Activated naive CD8-positive, alpha-beta T cell treated with anti-CD3 and anti-CD28 coated beads for 36 hours (primary cell): ENCODE measurements at places on chromosomes 7 and 10. TPM values are rescaled to one million over a fixed set of nuclear protein-coding genes. Genes with fewer than 3 reads are reported as not detected.

USP6NL gene
- total RNA-seq, result 5.6 TPM

AGBL3 gene
- 2.2 TPM for total RNA-seq

NRCAM gene
- total RNA-seq, result 3.9 TPM

HELLS gene
- 149 TPM for total RNA-seq

INSYN2A gene
- total RNA-seq, result not detected

- H3K27me3 ChIP-seq, result peaks cover 8% of the 10 kb centered on the region
- no peak for DNase-seq
- peak overlapping the region; percentile 27 for H3K27ac ChIP-seq
- H3K4me1 ChIP-seq, result no peaks in the 10 kb centered on the region
Observed at GRCh38 chr7:135771961-135772638, 23.5 kb upstream of the FAM180A start.

DNA sequence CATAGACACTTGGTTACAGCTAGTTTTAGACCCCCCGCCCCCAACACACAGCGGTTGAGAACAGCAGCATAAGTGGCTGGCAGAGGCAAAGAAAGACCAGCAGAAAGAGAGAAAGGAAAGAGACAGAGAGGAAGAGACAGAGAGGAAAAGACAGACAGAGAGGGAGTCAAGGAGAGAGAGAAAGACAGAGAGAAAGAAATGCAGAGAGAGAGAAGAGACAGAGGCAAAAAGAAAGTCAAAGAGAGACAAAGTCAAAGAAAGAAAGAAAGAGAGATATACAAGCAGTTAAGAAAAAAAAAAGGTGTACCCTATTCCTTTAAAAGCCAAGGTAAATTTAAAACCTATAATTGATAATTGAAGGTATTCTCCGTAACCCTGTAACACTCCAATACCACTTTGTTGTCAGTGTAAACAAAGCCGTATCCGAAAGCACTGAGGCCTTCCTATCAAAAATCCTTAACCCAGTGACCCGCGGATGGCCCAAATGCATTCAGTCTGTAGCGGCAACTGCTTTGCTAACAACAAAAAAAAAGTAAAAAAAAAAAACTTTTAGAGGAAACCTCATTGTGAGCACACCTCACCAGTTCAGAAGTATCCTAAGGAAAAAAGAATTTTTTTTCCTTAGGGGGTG, 11.9 kb upstream of the SLC12A9 start:
- H3K36me3 ChIP-seq, result peaks cover 1% of the 10 kb centered on the region
- no peak overlapping the region for H3K27ac ChIP-seq
- H3K27me3 ChIP-seq, result no peaks in the 10 kb centered on the region
- DNase-seq, result no peak
- peaks cover 6% of the 10 kb centered on the region for H3K4me1 ChIP-seq

GRCh38 chr7:105512415-105512814, 9.7 kb downstream of the PUS7 start:
- DNase-seq, result no peak
- peak overlapping the region; percentile 55 for H3K27ac ChIP-seq
- H3K4me1 ChIP-seq, result peaks cover 23% of the 10 kb centered on the region

GRCh38 chr7:92135052-92135889, 994 bp upstream of the CYP51A1 start:
- DNase-seq, result no peak
- peaks cover 26% of the 10 kb centered on the region for H3K4me1 ChIP-seq
- H3K27ac ChIP-seq, result peak overlapping the region; percentile 100
- H3K27me3 ChIP-seq, result peaks cover 6% of the 10 kb centered on the region

DNA sequence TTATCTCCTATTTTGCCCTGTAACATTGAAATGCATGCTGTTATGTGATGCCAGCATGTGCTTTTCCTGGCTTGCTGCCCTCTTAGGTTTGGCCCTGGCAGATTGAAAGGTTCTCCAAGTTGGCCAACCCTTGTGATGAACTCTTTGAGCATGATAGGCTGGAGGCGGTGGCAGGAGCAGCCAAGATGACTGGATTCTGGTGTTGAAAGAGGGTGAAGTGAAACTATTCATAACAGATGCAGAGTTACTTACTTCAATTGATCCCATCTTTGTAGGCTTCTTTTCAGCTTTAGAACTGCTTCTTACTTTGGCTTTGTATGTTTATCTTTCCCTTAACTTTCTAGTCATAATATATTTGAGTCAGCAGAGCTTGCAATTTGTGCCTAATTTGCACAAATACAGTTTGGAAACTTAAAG, 57.6 kb downstream of the BICC1 start:
- no peaks in the 10 kb centered on the region for H3K36me3 ChIP-seq
- no peaks in the 10 kb centered on the region for H3K4me1 ChIP-seq
- DNase-seq, result no peak
- no peak overlapping the region for H3K27ac ChIP-seq

DNA sequence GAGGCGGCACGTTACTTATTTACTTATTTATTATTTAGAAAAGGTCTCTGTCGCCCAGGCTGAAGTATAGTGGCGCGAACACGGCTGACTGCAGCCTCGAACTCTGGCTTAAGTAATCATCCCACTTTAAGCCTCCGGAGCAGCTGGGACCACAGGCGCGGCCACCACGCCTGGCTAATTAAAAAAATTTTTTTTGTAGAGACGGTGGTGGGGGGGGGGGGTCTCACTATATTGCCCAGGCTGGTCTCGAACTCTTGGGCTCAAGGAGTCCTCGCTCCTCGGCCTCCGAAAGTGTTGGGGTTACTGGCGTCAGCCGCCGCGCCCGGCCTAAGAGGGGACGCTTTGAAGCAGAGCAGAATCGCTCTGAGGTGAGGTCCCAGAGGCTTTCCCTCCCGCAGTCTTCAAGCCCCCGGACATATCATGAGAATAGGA, 675 bp upstream of the FRAT2 start:
- peaks cover 4% of the 10 kb centered on the region for H3K36me3 ChIP-seq
- peak overlapping the region; percentile 47 for H3K4me3 ChIP-seq
- no peak for DNase-seq
- no peaks in the 10 kb centered on the region for H3K27me3 ChIP-seq

GRCh38 chr10:96496281-96496925, 17.3 kb downstream of the TLL2 start:
- no peaks in the 10 kb centered on the region for H3K4me1 ChIP-seq
- peaks cover 7% of the 10 kb centered on the region for H3K27me3 ChIP-seq

DNA sequence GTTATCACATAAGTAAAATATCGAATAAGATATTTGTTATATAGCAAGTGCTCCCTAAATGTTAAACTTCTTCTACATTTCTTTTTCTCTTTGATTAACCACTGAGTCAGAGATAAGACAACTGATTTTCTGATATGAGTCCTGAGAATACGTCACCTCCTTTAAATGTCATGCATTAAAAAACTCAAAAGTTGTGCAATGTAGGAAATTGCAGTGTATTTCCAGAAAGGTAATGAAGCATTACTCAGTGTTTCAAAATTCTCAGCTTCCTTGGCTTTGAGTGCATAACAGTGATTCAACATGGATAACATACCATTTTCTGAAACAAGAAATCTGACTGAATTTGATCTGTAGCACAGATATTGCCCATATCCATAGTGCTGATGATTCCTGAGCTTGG, 155.8 kb downstream of the BMPER start:
- no peaks in the 10 kb centered on the region for H3K4me1 ChIP-seq
- H3K4me3 ChIP-seq, result no peak overlapping the region
- H3K27me3 ChIP-seq, result no peaks in the 10 kb centered on the region
- no peak for DNase-seq
- no peaks in the 10 kb centered on the region for H3K36me3 ChIP-seq

DNA sequence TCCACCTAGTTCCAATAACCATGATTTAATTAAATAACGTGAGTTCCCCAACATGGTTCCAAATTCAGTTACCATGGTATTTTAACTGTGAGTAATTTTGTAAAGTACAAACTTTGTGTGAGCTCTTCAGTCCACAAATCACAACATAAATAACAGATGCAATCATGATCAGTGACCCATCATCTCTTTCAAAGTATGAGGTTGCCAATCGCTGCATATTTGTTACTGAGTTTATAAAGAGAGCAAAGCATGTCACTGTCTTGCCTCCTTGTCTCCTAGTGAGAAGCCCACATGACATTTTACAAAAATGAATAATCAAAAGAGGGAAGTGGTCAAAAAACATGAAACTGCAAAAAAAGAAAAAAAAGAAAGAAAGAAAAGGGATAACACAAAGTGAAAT, 69.1 kb upstream of the PDSS1 start:
- no peak for DNase-seq
- no peak overlapping the region for H3K4me3 ChIP-seq
- H3K4me1 ChIP-seq, result peaks cover 5% of the 10 kb centered on the region
- H3K36me3 ChIP-seq, result no peaks in the 10 kb centered on the region
- peaks cover 7% of the 10 kb centered on the region for H3K27me3 ChIP-seq
- H3K27ac ChIP-seq, result no peak overlapping the region

GRCh38 chr10:132417257-132417910, 20.4 kb downstream of the PWWP2B start:
- H3K36me3 ChIP-seq, result no peaks in the 10 kb centered on the region
- H3K4me3 ChIP-seq, result no peak overlapping the region
- no peak for DNase-seq

GRCh38 chr10:92756201-92757065, 66.7 kb downstream of the HHEX start:
- no peak overlapping the region for H3K27ac ChIP-seq
- H3K36me3 ChIP-seq, result no peaks in the 10 kb centered on the region
- H3K4me1 ChIP-seq, result peaks cover 11% of the 10 kb centered on the region

GRCh38 chr10:75980419-75981002, 549.1 kb downstream of the LRMDA start:
- H3K27me3 ChIP-seq, result peaks cover 7% of the 10 kb centered on the region
- H3K4me3 ChIP-seq, result no peak overlapping the region
- no peak for DNase-seq
